Activated naive CD4-positive, alpha-beta T cell treated with anti-CD3 and anti-CD28 coated beads for 36 hours (primary cell): ENCODE measurements at places on chromosomes 5 and 9. TPM values are rescaled to one million over a fixed set of nuclear protein-coding genes. Genes with fewer than 3 reads are reported as not detected.

The GFPT2 gene
- 0.22 TPM for total RNA-seq

The CCDC69 gene
- 18.5 TPM for total RNA-seq

The ELOVL7 gene
- total RNA-seq, result 0.30 TPM

The ITGA2 gene
- total RNA-seq, result 2.1 TPM

The PARP8 gene
- 22.0 TPM for total RNA-seq

The SPATA31C1 gene
- total RNA-seq, result not detected

GRCh38 chr9:114723931-114724330, 41.9 kb upstream of the TEX48 start:
- no peak for DNase-seq

GRCh38 chr5:2633992-2634391, 117.5 kb downstream of the IRX2 start:
- DNase-seq, result no peak

GRCh38 chr9:36443581-36443980, 43.5 kb upstream of the RNF38 start:
- no peak for DNase-seq

GRCh38 chr9:133351908-133352634, 4.1 kb downstream of the RPL7A start:
- DNase-seq, result peak; percentile 66

DNA sequence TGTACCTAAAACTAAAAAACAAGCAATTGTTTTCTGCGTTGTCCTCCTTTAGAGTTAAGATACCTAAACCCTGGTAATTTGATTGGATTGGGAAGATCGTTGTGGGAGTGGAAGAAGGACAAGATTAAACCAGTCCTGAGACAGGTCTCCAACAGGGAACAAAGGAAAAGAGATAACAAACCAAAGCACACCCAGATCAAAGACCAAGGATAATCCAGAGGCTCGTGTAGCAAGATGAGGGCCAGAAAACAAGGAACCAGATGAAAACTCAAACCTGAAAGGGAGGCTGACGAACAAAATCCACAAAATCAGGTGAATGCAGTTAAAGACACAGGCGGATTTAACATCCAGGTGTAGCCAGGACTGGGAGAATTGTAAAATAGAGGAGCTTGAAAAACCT, 618.1 kb downstream of the SLCO4C1 start:
- no peak for DNase-seq

DNA sequence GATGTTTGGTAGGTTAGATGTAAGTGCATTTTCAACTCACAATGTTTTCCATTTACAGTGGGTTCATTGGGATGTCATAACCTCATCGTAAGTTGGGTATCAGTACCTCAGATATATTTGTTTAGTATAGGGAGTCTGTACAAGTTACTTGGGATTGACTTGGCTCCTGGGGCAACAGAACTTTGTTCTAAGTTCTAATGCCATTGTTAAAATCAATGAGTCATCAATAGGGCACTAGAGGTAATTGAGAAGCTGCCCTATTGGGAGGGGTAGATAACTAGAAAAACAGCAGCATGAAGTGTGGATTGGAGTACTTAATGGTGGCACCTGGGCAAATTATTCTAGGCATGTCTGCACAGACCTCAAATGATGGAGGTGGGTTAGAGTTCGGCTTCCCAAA, 272.8 kb downstream of the DOCK8 start:
- DNase-seq, result no peak

- no peak for DNase-seq
These were observed 10.1 kb downstream of the MACROH2A1 start for GRCh38 chr5:135388860-135389435.
